ENCODE measurements at places on chromosomes 4 and X.

DNA sequence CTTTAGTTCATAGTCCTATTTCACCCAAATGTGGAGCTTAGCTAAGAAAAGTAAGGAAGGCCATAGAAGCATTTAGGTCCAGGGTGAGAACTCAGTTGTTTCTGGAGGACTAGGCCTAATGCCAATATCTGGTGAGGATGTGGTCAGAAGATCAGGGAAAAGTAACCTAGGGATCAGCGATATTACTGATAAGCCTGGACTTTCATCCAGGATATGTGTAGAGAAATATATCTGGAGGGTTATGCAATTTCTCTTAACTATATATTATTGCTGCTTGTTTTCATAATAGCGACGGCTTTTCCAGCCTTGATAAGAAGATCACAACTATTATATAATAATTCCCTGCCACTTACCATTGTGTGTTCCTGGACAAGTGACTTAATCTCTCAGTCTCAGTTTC is 81.1 kb downstream of the FRAS1 start:
- DNase-seq: no peak

DNA sequence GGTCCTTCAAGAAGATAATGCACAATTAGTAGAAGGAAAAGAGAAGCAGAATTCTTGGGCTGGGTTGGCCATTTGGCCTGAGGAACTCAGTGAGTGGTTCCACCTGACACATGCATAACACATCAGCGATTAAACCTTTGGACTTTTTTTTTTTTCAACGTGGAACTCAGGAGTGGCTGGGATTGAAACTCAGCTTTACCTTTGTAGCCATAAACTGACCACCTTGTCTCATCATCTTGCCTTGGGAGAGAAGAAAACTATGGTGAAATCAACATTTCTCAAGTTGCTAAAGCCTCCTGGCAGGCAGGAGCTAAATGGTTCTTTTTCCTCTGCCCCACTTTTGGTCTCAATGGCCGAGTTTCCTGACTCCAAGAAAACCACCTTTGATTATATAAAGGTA is 16.3 kb downstream of the PTTG2 start:
- DNase-seq: no peak

DNA sequence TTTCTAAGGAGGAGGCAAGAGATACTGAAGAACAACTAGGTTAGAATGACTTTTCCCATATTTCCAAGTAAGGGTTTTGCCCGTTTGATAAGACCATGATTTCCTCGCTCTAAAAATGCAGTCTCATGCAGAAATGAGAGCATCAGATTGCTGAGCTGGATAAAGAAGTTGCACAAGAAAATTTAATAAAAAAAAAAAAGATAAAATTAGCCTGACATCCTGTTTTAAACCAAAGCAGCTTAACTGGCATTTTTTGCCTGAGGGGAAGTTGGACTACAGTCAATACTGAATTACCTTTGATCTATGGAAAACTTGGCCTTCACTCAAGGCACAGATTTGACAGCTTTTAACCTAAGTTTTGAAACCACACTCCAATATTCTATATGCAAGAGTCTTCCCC is 208.4 kb downstream of the GASK1B start:
- DNase-seq: no peak

DNA sequence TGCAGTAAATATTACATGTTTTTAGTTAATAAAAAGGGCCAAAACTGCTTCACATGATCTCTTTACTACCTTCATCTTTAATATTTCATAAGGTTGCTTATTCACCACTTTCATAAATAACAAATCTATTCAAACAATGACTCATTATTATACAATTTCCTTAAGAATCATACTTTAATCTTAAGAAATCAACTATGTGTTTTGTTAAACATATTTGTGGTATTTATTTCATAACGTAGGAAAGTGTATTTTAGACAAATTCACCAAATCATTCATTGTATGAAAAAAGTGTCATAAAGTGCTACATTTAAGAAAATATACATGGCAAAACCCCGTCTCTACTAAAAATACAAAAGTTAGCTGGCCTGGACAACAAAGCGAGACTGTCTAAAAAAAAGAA is 150.5 kb upstream of the RXFP1 start:
- DNase-seq: no peak

DNA sequence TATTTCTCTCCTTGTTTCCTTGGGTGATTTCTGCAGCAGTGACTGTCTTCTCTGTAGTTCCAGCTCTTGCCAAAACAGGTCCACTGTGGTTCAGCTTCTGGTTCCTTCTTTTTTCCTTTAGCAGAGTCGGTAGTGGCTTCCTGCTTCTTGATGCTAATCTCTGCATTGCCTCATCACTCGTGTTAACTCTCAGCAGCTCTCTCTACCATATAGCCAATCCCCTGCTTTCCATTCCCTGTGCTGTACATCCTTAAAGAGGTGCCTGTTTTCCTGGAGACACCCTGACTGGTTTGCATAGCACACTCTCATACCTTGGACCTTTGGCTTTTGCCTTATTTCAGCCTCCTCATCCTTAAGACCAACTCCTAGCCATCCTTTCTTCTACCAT is 191.2 kb upstream of the LNX1 start:
- DNase-seq: no peak

GRCh38 chr4:150337734-150338133 is 244.2 kb upstream of the MAB21L2 start:
- no peak for DNase-seq

GRCh38 chr4:15706646-15707362 is 3.9 kb downstream of the BST1 start:
- no peak for DNase-seq

DNA sequence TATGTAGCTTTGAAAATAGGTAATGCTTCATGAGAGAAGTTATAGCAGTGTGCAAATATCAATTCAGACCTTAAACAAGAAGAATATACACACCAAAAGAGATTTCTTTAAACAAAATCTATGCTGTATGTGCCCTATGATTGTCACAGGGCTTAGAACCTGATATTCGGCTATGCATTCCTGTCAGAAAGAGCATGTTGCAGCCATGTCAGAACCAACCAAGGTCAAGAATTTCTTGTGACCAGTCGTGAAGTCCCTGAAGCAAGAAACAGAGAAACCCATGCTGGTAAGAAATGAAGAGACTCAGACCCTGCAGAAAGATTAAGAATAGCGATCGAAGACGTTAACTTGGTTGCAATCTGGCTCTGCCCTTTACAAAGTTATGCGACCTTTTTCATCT is 210.3 kb upstream of the SPIN4 start:
- DNase-seq: no peak

Measured in stimulated activated CD8-positive, alpha-beta memory T cell treated with anti-CD3 and anti-CD28 coated beads, Interleukin-15, amount 100 ng/mL, for 4 hours (primary cell).